ENCODE measurements at places on chromosomes 5 and 9.

- no peak for DNase-seq
Observed at GRCh38 chr5:67793418-67793817, 422.1 kb upstream of the PIK3R1 start.

GRCh38 chr9:14029806-14030374, 284.1 kb downstream of the NFIB start:
- DNase-seq = no peak

- DNase-seq = no peak
Observed at GRCh38 chr5:32712481-32713360, 1.6 kb downstream of the NPR3 start.

DNA sequence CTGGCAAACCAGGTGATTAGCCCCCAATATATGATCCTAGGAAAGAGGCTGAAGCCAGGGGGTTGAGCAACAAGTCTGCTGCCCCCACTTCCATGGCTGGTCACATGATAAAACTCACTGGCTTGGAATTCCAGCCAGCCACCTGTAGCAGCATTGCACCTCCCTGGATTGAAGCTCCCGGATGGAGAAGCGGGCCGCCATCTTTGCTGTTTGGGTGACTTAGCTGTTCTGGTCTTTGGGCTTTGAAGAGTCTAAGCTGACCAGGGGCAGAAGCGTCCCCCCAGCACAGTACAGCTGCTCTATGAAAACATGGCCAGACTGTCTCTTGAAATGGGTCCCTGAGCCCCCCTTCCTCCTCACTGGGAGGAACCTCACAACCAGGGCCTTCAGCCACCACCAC, 610.2 kb downstream of the ANXA1 start:
- DNase-seq = no peak

GRCh38 chr9:16152276-16153101, 599.6 kb downstream of the CCDC171 start:
- DNase-seq = no peak

GRCh38 chr5:176621661-176622079, 8.7 kb downstream of the SNCB start:
- no peak for DNase-seq

DNA sequence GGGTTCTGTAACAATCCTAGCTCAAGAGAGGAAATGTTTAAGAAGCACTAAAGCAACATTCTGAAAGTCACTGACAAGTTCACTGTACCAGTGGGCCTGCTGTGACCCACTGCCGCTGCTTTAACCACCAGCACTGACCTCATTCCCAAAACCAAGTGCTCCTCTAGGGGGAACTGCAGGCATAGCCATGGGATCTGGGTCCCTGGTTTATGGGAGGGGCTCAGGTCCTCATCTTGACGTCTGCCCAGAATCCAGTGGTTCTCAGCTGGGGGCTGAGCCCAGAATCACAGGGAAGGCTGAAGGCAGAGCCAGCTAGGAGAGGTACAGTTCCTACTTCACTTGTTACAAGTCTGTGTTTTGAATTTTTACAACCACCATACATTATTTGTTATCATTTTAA, 36.1 kb upstream of the SLC2A8 start:
- DNase-seq = no peak

DNA sequence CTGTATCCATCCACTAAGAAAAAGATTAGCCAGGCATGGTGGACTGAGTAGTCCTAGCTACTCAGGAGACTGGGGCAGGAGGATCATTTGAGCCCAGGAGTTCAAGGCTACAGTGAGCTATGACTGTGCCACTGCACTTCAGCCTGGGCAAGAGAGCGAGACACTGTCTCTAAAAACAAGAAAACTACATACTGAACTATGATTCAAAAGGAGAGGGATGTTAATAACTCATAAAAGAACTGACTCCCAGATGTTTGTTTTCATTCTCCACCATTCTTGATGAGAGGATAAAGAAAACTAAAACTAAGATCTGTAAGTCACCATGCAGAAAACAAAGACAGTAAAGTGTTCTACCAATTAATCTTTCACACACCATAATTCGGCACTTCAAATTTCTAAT, 53.5 kb downstream of the AUH start:
- DNase-seq = no peak

DNA sequence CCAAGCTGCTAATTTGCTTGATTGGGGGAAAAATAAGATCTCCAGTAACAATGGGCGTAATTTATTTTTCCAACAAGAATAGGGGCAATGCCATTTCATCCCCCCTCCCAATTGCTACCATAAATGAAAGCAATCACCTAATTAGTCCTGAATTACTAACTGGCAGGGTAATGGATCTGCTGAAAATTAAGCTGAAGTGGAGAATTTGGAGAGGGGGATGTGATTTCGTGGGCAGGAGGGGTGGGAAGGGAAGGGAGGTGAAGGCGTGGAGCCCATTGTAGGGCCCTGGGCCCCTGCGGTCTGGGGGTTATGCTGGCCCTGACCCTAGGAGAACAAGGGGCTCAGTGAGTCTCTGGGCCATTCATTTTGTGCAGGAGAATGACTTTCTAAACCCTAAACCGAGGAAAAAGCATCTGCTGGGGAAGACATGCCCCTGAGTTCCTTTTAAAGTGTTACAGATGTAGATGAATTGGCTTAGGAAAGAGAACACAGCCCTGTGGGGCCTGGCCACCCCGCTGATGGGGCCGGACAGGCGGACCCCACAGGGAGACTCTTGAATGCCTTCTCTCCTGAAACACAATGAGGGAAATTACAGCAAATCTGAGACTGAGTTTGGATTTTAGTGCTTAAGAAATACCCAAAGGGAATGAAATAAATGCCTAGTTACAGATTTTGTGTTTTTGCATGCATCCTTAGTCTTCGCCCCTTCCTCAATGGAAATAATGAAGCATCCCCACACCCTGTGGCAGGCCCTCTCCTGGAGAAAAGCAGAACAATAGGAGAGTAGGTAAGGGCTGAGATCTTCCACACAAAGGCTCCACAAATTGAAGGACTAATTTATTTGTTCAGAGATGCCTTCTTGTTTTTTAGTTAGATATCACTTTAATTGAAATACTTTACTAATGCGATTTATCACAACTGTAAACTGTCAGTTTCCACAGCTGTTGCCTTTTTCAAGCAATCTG, 143.2 kb downstream of the PSAT1 start:
- no peak for DNase-seq

- no peak for DNase-seq
Observed at GRCh38 chr5:122351416-122352157, 39.5 kb downstream of the SNCAIP start.

- no peak for DNase-seq
Observed at GRCh38 chr9:136570191-136570845, 24.5 kb upstream of the NOTCH1 start.

DNA sequence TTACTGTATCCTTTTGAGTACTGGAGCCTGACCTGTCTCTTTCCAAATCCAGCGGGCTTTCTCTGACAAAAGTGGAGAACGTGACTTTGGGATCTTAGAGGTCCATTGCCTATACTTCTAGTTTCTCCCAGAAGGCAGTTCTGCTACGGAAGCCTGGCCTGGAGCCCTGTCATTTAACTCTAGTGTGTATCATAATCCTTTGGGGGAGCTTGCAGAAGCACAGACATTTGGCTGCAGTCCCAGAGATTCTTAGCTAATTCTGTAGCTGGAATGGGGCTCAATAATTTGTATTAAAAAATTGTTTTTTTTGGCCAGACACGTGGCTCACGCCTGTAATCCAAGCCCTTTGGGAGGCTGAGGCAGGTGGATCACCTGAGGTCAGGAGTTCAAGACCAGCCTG, 3.0 kb downstream of the HARS2 start:
- DNase-seq = no peak

GRCh38 chr5:142215915-142216681, 107.5 kb downstream of the NDFIP1 start:
- no peak for DNase-seq

GRCh38 chr9:109421026-109421970, 76.8 kb downstream of the PTPN3 start:
- no peak for DNase-seq

DNA sequence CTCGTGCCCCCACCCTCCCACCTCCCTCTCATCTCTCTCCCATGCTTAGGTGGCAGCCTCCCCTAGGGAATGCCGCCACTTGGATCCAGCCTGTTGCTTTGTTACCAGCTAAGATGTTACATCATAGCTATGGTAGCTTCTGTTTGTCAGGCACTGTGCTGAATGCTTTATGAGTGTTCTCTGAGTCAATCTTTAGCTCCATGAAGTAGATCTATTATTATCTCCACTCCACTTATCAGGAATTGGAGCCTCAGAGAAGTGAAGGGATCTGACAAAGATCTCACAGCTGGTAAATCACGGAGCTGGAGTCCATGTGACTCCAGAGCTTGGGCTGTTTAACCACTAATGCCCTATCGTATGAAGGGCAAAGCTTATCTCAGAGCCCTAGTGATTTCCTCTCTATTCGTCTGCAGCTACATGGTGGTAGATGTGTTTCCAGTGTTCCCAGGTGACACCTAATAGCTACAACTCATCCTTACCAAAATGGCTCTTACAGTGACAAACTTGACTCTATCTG, 54.1 kb downstream of the GARNL3 start:
- DNase-seq = no peak

DNA sequence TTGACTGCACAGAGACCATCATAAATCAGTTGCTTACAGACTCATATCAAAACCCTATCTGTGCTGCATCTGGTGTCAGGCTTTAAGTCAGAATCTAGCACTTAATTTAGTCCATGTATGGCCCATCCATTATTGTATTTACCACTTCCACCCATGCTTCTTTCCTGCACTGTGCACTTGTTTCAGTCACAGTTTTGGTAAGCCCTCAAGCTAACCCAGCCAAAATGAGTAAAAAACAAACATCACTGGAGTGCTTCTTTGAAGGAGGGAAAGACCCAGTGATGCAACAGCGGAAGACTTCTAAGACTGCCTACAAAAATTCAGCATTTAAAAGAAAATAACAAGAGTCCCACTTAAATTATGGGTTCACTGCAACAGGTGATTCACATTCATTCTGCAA, 69.0 kb downstream of the FGF10 start:
- DNase-seq = no peak

DNA sequence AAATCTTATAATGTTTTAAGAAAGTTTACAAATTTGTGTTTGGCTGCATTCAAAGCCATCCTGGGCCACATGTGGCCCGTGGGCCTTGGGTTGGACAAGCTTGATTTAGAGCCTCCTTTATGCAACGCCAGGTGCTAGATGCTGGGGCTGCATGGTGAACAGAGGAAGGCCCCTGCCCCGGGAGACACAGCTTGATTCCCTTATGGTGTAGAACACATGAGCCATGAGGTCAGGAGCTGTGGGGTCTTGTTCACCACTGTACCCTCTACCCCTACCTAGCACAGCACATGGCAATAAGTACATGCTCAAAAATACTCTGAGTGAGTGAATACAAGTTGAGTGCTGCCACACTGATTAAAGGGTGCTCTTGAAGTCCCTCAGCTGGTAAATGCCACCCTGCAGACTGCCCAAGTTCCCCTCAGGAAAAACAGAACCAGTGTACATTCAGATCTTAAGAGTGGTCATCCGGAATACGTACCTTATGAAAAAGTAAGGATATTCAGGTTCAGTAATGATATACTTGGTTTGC, 71.9 kb downstream of the ARRDC3 start:
- DNase-seq = no peak

- no peak for DNase-seq
Observed at GRCh38 chr5:136364307-136364706, 1.0 kb downstream of the TRPC7 start.

- no peak for DNase-seq
Observed at GRCh38 chr9:9523476-9524139, 1089.2 kb downstream of the PTPRD start.

DNA sequence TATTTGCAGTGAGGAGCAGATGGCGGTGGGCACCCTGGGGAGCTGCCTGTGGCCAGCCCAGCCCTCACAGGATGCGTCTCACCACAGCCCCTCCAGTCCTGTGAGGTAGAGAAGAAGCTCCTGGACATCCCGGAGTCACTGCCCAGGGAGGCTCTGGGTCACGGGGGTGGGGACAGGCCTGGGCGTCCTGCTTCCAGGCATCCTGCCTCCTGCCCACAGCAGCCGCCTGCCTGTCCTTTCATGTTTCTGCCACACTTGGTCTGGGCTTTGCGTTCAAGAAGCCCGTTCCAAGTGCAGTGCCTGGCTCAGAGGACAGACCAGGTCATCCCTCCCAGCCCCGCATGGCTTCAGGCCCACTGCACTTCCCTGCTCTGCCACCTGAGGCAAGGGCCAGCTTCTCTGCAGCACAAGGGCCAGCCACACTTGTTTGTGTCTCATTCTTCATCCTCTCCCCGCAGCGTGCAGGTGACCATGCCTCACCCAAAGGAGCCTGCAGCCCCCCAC, 38.2 kb downstream of the ZDHHC11B start:
- DNase-seq = no peak

GRCh38 chr9:125437771-125438221, 176.2 kb downstream of the GAPVD1 start:
- no peak for DNase-seq

DNA sequence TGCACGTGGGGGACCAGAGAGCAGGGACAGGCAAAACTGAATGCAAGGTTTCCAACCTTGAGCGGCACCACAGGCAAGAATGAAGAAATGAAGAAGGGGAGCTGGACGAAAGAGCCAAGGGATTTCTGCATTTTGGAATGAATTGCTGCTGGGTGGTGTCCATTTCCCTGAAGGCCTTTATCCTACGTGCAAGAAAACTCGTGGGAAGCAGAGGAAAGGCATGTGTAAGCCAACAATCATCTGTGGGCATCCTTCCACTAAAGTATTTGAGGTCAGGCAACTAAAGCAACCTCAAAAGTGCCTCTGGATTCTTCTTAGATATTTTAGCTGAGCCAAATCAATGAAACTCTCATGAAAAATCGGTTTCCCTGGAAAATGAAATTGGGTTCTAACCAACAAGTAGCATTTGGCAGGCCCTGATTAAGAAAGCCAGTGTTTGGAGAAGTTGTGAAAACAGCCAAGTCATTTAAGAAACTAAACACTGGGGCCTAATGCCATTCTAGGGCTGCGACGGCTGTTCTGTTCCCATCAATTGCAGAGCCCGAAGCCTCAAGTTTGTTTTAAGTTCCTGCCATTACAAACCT, 4.7 kb upstream of the TGFBI start:
- no peak for DNase-seq

GRCh38 chr5:10715605-10716290, 45.3 kb downstream of the DAP start:
- no peak for DNase-seq

GRCh38 chr5:8842971-8843551, 702.8 kb downstream of the SEMA5A start:
- no peak for DNase-seq

DNA sequence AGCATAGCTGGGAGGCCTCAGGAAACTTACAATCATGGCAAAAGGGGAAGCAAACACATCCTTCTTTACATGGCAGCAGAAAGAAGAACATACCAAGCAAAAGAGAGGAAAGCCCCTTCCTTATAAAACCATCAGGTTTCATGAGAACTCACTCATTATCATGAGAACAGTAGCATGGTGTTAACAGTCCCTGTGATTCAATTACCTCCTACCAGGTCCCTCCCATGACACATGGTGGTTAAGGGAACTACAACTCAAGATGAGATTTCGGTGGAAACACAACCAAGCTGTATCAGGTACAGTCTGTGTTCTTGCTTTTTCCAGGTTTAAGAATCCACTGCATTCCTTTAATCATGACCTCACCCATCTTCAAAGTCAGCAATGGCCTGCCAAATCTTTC, 514.2 kb downstream of the KCTD16 start:
- no peak for DNase-seq
